NCI-H1694 treated with DMSO at 0.1 percent for 48 hours (cell line): ENCODE measurements at places on chromosomes 6 and 20.

DNA sequence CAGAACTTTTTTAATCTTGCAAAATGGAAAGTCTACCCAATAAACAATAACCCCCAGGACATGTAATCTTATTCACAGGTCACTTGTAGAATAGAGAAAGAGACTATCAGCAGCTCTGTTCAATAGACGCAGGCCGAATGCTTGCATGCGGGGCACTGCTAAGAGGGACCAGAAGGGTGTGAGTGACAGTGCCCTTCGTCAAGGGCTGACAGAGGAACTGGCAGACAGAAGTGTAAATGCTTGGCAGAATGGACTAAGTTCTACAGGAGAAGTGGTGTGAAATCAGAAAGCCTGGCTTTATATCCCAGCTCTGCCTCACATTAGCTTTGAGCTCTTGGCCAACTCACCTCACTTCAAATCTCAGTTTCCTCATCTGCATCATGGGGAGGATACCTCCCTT, 21.0 kb downstream of the DDO start:
- DNase-seq = no peak

DNA sequence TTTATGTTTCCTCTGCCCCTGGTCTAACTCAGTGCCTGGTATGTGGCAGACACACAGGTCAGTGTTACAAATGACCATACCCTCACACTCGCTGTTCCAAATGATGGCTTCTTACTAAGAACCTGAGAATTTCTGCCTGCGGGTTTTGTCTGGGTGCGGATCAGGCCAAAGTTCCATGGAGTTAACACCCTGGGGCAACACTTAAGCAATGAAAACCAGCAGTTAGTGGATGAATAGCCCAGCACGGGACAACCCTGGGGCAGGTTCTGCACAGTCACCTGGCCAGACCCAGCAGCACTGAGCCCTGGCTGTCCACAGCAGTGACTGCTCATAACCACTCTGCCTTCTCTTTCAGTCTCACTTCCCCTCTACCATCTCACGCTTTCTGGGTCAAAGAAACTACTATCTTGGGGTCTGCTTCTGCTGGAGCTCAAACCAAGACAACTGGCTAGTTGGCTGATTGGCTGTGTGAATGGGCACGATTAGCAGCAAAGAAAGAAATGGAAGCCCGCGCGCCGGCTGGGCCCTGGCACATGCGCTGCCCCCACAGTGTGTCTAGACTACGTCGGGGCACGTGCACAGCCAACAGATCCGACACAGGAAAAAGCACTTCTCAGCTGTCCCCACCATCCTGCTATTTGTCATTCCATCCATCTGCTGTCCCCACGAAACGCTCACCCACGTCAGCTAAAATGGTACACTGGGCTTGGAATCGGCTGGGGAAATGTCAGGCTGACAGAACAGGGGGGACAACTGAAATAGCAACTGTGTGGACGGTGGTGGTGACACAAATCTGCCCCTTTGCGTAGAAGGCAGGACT, 36.6 kb downstream of the MGME1 start:
- no peak for DNase-seq

GRCh38 chr6:143299253-143300166, 151.0 kb downstream of the ADAT2 start:
- no peak for DNase-seq

GRCh38 chr6:104829183-104829958, 30.3 kb downstream of the HACE1 start:
- DNase-seq = no peak

DNA sequence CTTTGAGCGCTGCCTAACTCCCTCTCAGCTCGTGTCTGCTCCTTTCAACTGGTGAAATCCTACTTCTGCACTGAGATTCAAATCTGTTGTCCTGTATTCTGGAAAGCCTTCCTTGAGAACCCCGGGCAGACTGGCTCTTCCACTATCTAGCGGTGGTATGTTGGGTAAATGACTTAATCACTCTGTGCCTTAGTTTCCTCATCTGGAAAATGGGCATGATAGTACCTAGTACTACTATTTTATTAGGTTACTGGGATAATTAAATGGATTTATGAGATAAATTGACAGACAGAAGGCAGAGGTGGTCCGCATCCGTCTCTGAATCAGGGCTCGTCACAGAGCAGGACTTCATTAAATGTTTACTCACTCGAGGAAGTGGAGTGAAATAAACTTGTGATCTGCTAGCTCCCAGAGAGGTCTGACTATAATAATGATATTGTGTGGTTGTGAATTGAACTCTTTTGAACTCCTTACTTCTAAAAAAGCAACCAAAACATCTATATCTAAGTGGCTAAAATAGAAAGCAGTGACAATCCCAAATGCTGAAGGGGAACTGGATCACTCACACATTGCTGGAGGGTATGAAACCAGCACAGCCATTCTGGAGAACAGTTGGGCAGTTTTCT, 26.6 kb downstream of the PPP1R16B start:
- no peak for DNase-seq
